Heart left ventricle (tissue), 16 donors: ENCODE measurements at places on chromosomes 7 and 10. TPM values are rescaled to one million over a fixed set of nuclear protein-coding genes. Genes with fewer than 3 reads are reported as not detected.

DNA sequence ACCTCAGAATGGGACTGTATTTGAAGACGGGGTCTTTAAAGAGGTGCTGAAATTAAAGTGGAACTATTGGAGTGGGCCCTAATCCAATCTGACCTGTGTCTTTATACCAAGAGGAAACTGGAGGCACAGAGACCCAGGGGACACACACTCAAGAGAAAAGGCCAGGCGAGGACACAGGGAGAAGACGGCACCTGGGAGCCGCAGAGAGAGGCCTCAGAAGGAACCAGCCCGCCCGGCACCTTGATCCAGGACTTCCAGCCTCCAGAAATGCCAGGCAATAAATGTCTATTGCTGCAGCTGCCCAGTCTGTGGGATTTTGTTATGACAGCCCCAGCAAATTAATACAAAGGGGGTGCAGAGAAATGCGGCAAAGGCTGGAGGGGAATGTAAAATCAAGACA is 10.5 kb downstream of the CARD11 start:
- no peak for DNase-seq

GRCh38 chr7:95471071-95471470 is 14.7 kb upstream of the ASB4 start:
- DNase-seq: no peak

GRCh38 chr10:90695915-90696676 is 161.7 kb downstream of the HTR7 start:
- DNase-seq: no peak

The CTBP2 gene
- total RNA-seq: 26.3 TPM

The IKZF1 gene
- total RNA-seq: 11.3 TPM

- no peak for DNase-seq
Observed at GRCh38 chr7:116809636-116810266, 52.6 kb upstream of the CAPZA2 start.
